Cardiac muscle cell (in vitro differentiated cells and primary cell): ENCODE measurements at places on chromosomes 6 and 20. TPM values are rescaled to one million over a fixed set of nuclear protein-coding genes. Genes with fewer than 3 reads are reported as not detected.

SCGN gene
- 0.14 TPM in 1 of 2 replicates, not detected in the other for total RNA-seq

FLRT3 gene
- 2.5 and 3.2 TPM in 2 replicates for total RNA-seq

NNAT gene
- total RNA-seq = 3.6 and 4.2 TPM in 2 replicates

MEI4 gene
- 0.21 and 0.36 TPM in 2 replicates for total RNA-seq

HLA-DQB1 gene
- 0.18 and 7.2 TPM in 2 replicates for total RNA-seq

ACSS1 gene
- total RNA-seq = not detected in 2 replicates

OPN5 gene
- total RNA-seq = 0.14 TPM in 1 of 2 replicates, not detected in the other

OR2B6 gene
- not detected in 2 replicates for total RNA-seq

MCCD1 gene
- not detected in 2 replicates for total RNA-seq

- no peak for DNase-seq
Measured at GRCh38 chr20:49400904-49401303, 81.6 kb downstream of the KCNB1 start.

DNA sequence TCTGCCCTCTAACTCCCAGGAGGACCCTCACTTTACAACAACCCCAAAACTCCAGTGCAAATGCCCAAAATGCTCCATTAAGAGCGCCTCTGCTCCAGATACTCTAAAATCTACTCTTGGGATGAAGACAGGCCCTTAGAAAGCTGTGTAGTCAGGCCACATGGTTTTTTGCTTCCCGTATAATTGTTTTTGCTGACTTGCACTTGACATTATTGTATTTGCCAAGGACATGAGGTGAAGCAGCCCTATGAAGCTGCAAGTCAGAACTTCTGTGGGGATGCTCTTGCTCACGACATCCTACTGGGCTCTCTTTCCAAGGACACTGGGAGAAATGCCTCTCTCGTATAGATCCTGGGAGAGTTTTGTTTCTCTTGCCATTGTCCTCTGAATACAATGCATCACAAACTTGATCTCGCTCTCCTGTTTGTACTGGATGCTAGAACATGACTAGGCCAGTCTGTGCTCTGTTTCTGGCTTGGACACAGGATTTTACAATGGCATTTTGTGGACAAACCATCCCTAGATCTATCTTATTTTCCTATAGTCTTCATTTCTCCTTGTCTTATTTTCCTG lies 177.2 kb upstream of the DTNBP1 start:
- DNase-seq = no peak

GRCh38 chr6:56400273-56400672 lies 152.9 kb upstream of the COL21A1 start:
- DNase-seq = no peak

DNA sequence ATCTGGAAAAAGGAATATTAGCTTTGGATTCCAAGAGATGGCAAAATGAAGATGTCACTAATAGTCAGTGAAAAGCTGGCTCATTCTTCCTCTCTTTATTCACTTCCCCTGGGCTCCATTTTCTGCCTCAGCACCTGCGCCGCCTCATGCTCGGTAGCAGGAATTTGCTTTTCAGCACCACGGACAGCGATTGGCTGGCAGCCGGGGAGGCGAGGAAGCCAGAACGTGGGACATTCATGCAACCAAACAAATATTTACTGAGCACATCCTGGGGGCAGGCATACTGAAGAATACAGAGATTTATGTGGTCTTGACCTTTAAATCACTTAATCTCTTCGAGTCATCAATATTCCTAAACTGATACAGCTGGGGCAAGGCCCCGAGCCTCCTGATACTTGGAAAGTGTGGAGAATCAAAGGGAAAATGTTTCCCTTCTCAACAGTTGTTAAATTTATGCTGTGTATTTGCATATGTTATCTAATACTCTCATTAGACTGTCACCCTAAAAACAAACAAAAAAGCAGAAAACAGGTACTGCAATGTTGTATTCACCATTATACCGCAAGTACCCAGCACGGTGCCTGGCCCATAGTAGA lies 12.1 kb upstream of the PDYN start:
- DNase-seq = peak; percentile 91

DNA sequence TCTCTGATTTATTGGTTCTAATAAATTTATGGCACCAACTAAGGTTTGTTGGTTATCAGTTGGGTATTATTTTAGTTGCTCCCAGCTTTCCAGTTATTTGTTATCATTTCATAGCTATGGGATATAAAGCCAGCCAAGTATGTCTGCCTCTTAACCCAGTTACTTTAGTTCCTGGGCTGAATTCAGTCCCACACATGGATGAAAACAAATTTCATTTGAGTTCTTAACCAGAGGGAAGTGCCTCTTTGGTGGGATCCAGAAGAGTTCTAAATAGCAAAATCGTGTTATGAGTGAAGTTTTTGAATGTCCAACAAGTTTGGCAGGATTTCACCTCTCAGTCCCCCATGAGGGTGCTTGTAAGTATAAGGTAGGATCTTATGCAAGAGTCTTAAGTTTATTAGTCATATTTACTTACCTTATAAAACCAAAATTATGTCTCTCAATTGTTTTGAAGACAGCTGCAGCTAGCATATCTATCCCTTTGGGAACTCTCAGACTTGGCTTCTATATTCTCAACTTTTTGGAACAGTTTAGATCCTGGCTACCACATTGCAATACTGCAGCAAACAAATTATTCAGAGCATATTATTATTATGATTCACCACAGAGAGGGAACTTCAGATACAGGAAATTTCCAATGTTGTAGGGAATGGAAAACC lies 683.6 kb downstream of the BCKDHB start:
- DNase-seq = no peak

DNA sequence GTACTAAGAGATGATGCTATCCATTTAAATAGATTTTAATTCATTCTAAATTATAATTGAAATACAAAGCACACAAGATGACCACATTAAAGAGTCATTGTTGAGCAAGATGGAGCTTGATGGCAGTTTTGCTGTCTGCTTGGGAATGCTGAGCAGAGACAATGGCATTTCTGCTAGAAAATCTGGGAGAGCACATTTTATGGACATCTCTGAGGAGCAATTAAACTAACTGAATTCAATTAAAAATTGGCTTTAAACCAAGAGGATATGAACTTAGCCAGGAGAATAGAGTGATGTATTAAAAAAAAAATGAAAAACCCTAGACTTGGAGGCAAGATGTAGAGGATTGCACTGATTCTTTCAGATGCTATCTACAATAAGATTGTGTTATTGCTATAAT lies 19.1 kb upstream of the ADGRB3 start:
- DNase-seq = no peak

DNA sequence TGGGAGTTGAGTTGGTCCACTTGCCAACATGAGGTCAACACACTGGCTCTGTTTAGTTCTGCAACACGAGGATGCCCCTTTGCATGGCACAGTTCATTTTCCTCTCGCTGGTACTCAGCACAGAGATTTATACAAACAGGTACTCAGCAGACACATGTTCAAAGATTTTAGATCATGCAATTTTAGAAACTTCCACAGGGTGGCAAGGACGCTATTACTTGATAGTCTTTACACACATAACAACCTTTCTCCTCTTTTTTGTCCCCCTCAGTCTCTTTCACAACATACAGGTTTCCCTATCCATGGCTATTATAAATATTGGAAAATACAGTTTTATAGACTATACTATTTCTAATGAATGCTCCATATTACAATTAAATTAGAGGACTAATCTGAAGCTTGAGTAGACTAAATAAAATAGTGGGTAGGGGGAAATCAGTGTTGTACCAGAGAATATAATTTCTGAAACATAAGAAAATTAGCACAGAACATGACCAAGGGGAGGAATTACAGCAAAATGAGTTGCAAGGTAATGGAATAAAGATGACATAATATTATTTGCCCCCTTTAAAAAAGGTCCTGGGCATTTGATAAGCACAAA lies 331.8 kb upstream of the BTBD3 start:
- peak; percentile 29 for DNase-seq

DNA sequence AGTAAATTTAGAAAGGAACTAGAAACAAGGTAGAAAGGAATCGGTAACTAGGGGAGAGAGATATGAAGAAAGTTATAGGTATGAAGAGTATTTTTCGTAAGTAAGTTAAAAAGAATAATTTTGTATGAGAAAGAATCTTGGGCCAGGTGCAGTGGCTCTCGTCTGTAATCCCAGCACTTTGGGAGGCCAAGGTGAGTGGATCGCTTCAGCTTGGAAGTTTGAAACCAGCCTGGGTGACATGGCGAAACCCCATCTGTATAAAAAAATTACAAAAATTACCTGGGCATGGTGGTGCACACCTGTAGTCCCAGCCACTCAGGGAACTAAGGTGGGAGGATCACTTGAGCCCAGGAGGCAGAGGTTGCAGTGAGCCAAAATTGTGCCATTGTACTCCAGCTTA lies 42.0 kb downstream of the TCP11 start:
- no peak for DNase-seq

DNA sequence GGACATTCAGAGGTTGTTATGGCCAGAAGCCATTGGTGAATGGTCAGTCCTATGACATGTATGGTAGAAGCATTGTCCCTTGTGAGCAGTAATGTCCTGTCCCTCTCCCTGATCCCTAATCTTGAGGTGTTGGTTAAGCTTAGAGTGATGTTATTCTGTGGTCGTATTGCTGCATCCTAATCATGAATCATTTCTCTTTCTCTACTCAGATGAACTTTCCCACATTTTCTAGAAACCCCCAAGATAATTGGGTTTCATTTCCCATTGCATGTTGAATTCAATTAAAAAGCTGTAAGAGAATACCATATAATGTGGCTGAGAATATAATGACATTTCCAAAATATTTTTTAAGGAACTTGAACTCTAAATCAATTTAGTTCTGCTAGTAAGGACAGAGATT lies 175.1 kb downstream of the PLCB4 start:
- DNase-seq = no peak

DNA sequence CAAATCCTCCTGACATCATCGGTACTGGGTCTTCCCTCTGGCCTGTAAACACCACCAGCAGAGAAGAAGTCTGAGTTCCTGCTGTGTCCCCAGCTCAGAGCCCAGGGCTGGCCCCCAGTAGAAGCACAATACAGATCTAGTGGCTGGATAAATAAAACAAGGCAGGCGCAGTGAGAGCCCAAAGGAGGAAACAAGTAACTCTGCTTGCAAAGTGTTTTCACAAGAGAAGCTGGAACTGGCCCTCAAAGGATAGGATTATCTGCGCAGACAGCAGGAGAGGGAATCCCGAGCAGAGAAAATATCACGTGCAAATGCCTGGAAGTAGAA lies 205.1 kb downstream of the ZDHHC14 start:
- no peak for DNase-seq

DNA sequence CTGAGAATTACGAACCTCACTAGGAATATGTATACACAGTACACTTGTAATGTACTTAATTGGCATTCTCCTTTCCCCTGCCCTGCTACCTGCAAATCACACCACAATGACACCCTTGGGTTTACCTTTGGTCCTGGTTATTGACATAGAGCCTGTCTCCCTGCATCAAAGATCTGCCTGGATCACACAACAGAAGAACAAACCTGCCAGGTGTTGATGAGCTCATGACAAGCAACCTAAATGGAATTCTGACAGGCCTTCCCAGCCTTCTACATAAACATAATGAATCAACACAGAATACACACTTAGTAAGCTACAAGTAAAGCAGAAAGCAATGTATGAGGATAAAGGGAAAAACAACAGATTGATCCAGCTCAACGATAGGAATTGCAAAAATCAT lies 95.6 kb downstream of the HDGFL1 start:
- no peak for DNase-seq

DNA sequence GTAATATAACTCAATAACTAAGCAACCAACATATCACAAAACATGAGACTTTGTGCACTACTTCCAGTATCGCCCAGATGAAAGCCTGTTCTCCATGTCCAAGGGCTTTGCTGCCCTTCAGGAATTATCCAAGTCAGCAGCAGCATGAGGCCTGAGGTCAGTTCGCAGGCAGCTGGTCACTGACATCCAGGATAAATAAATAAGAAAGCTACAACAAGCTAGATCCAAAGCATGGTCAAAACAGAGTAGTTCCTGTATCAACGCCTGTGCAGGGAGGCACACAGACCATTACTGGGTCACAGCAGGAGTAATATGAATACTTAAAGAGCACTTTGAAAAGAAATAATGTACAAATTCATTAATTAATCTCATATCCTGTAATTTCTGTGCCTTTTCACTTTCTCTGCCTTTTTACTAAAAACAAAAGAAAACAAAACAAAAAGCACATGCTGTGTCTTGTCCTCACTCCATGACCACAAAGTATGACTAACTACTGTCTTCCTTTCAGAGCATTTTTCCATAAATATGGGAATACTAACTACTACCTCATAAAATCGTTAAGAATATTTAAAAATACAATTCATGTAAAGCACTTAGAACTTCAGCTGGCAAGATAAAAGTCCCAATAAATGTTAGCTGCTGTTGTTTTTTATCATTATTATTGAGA lies 374.9 kb upstream of the IRAK1BP1 start:
- no peak for DNase-seq

DNA sequence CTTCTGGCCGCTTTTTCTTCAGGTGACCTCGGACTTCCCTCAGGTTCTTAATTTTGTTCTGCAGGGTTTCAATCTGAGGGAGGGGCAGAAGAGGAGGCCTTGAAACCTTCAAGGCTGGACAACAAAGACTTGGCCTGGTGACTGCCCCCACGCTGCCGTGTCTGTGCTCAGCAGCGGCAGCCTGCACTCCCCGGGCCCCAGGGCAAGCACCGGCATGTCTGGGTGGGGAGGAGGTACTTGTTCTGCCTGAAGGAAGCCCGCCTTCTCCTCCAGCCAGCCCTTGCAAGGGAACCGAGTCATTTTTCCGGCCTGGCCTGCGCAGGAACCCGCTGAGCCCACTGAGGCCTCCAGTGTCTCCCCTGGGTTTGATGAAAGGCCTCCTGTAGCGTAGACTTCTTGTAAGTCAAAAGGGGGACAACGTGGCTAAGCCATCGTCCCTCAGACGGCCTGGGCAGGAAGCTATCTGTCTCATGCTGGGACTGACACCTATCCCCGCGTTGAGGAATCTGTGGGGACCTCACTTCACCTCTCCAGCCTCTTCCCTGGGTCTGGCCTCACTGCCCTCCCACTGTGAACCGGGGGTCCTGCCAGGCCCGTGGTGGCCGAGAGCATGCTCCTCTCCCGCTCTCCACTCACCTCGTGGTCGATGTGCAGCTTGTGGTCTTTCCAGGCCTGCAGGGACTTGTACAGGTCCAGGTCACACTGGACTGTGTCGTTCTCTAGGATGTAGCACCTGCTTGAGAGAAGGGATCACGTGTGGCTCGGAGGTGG lies 119.9 kb downstream of the SULF2 start:
- DNase-seq = no peak

GRCh38 chr6:106225581-106225980 lies 100.0 kb downstream of the ATG5 start:
- no peak for DNase-seq

- no peak for DNase-seq
Measured at GRCh38 chr20:32518593-32519380, 66.3 kb downstream of the NOL4L start.
